ENCODE measurements at places on chromosomes 13 and 19. TPM values are rescaled to one million over a fixed set of nuclear protein-coding genes. Genes with fewer than 3 reads are reported as not detected.

DNA sequence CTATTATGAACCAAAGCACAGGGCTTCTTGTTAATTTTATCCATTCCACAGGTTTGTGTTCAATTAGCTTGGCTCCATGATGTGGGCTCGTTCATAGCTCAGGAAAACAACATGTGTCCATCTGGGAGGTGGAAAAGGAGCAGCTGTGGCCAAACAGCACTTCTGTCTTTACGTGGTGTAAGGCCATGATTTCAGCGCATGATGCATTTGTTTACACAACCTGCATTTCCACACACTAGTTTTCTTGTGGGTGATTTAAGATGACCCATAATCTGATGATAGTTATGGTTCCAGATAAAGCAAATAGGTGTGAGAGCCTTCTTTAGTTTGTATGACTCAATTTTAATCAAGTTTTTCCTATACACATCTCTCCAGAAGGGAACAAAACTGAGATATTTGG is 101.7 kb downstream of the TNFRSF19 start:
- no peak for DNase-seq

The KLK8 gene
- total RNA-seq = 0.53 TPM

The CABP5 gene
- total RNA-seq = not detected

The HSPB6 gene
- 251 TPM for total RNA-seq

- peak; percentile 82 for DNase-seq
Observed at GRCh38 chr19:1064661-1065605, 2.0 kb upstream of the ARHGAP45 start.

DNA sequence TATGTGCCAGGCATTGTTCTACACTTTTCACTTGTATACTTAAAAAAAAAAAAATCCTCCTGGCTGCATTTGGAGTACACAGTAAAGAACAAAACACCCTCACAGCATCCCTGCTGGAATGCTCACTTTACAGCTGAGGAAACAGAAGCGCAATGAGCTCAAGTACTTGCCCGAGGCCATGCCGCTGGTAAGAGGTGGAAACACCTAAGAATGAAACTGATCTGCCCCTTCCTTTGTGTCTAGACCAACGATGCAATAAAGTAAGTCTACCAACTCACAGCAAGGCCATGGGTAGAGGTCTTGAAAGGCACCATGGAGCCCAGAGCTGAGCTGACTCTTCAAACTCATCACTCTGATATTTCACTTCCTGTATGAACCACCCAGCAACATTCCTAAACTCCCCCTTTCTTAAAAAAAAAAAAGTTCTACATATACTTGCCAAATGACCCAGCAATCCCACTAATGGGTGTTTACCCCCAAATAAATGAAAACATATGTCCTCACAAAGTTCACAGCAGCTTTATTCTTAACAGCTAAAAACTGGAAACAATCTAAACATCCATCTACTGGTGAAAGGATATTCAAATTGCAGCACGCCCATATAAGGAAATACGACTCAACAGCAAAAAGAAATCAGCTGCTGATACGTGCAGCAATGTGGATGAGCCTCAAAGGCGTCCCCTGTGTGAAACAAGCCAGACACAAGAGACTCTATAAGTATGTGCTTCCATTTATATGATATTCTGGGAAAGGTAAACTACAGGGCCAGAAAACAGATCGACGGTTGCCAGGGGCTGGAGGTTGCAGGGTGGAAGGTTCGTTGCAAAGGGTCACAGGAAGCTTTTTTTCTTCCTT is 236.6 kb upstream of the MAB21L1 start:
- DNase-seq = no peak

DNA sequence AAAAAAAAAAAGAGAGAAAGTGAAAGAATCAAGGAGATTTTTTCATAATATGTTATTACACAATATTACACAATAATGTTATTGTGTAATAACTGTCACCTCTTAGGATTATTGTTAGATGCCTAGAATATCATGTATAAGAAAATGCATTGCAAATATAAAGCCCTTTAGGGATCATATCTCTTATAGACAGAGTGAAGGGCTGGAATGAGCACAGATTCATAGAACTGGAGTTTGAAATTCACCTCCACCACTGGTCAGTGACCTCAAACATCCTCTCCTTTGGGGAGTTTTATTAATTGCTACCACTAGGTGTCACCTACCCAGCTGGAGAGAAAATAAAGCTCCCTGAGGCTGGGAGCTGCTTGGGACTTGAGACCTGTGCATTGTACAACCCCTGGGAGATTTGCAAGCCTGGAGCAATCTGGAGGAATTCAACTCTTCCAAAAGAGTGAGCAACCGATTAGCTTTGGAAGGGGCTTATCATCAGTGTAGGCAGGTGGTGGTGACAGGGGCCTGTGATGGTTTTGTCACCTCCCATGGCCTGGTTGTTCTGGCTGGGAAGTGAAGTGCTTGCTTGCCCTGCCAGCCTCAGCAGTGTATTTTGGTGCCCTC is 30.3 kb upstream of the FRY start:
- DNase-seq = peak; percentile 26

DNA sequence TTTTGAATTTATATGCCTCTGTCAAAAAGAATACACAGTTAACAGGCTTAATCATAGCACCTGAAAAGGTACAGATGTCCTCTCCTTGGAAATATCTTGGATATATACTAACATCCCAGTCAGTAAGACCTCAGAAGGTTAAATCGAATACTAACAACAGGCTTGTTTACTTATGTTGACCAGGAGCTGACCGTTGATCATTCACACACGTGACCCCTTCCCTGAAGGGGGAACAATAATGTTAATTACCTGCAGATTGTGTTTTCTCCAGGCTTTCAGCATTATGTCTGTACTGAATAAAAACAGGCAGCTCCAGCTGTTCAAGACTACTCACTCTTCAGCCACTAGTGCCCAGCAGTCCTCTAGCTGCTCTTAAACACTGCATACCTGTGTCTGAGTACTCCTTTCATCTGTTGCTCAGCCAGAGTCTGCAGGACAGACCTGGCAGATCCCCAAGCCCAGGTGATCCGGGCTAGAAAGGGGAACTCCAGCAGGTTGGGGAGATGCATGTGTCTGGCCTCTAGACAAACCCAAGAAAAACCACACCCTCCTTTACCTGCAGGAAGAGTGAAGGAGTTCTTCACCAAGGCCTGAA is 163.9 kb downstream of the RNF17 start:
- no peak for DNase-seq

DNA sequence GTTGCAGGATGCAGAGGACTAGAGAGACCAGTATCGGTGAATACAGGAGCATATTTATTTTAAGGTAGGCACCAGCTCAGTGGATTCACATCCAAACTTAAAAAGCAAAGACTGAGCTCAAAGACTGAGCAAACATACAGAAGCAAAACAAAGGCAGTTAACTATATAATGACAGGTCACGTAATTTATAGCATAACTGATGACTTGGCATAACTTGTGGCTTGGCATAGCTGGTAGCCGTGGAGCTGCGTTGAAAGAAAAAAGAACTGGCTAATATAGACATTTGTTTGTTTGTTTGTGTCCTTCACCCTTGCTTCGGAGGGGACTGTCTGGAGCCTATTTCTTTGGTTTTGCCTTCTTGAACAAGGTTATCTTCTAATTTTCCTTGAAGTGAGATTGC is 33.7 kb downstream of the ZNF493 start:
- no peak for DNase-seq

- DNase-seq = no peak
Observed at GRCh38 chr19:3501780-3502179, 1.3 kb upstream of the DOHH start.

The FAM83E gene
- total RNA-seq = not detected

GRCh38 chr19:50380751-50381151 is 3.4 kb upstream of the POLD1 start:
- peak; percentile 25 for DNase-seq

- no peak for DNase-seq
Observed at GRCh38 chr13:38582133-38582532, 104.7 kb upstream of the FREM2 start.

The TMPRSS9 gene
- not detected for total RNA-seq

- DNase-seq = no peak
Observed at GRCh38 chr13:93625536-93625935, 398.9 kb downstream of the GPC6 start.

- DNase-seq = no peak
Observed at GRCh38 chr13:77290342-77290741, 36.6 kb downstream of the MYCBP2 start.

- DNase-seq = no peak
Observed at GRCh38 chr13:113654175-113654560, 3.8 kb downstream of the ATP4B start.

The ACP7 gene
- total RNA-seq = not detected

GRCh38 chr19:19361075-19361594 is 40.5 kb downstream of the MAU2 start:
- peak; percentile 80 for DNase-seq

DNA sequence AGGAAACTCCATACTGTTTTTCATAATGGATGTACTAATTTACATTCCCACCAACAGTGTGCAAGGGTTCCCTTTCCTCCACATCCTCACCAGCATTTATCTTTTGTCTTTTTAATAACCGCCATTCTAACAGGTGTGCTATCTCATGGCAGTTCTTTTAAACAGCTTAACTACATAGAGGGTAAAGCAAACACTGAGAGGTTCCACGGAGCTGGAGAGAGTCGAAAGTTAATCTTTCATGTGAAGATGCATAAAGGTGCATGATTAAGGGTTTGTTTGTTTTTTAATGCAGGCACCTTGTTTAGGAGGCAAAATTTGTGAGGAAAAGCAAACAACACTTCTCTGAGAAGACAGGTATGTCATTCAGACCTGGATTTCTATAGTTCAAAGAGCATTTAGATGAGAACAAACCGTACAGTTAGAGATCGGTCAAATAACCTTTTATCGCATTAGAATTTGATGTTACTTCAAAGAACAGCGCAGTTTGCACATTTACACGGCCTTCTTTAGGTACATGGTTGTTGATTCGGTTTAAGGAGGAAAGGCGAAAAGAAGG is 193.9 kb downstream of the RBM26 start:
- DNase-seq = no peak

The EPSTI1 gene
- total RNA-seq = 10.8 TPM

- no peak for DNase-seq
Observed at GRCh38 chr19:35609851-35610353, 2.6 kb upstream of the HAUS5 start.

DNA sequence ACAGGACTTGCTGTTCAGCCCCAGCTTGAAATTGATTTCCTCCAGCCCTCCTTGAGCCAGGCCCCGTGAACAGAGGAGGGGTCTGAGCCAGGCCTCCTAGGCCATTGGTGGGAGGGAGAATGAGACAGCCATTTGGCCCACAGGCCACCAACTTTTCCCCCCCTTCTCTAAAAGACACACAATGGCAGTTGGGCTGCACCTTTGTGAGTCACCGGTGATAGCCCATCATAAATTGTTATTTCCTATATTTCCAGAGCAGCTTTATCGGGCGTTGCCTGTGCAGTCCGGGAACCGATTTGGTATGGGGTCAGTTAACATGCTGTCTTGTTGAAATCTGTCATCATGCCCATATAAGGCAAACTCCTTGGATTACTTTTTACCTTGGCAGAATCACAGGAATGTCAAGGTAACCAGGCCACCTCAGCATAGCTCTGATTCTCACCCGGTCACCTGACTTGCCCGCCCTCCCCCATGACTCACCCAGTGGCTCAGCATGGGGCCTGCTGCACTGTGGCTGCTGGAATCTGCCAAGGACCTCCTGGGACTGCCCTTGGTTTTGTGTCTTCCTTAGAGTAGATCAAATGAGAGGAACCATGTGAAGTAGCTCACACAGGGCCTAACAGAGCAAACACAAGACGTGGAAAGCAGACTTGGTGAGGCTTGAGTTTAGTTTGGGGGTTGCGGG is 36.1 kb downstream of the ACTN4 start:
- peak; percentile 74 for DNase-seq

The STOML3 gene
- not detected for total RNA-seq

DNA sequence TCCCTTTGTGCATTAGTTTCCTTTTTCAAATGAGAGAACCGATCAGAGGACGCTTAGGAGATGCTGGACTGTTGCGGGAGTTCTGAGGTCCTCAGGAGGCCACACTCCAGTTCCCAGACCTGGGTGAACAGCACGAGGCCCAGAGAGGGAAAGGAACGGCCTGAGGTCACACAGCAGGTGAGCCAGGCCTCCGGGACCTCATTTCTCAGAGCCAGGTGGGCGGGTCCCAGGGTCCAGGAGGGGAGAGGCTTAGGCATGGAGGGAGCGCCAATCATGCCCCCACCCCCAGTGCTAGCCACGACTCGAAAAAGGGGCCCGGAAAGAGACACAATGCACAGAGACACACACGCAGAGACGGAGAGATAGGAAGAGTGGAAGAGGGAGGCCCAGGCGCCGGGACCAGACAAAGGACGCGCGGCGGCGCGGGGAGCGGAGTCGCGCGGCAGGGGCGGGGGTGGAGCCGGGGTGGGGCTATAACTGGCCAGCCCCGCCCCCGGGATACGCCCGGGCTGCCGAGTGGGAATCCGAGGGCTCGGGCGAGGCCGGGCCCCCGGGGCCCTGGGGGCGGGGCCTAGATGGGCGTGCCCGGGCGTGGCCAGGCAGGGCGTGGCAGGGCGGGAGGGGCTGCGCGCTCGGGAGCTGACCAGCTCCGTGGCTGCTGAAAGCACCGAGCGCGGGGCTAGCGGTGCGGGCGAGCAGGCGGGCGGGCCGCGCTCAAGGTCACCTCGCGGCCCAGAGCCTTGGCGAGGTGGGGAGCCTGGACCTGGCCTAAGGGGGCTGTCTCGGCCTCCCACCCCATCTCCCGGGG is 1.6 kb downstream of the ELAVL3 start:
- DNase-seq = peak; percentile 51

DNA sequence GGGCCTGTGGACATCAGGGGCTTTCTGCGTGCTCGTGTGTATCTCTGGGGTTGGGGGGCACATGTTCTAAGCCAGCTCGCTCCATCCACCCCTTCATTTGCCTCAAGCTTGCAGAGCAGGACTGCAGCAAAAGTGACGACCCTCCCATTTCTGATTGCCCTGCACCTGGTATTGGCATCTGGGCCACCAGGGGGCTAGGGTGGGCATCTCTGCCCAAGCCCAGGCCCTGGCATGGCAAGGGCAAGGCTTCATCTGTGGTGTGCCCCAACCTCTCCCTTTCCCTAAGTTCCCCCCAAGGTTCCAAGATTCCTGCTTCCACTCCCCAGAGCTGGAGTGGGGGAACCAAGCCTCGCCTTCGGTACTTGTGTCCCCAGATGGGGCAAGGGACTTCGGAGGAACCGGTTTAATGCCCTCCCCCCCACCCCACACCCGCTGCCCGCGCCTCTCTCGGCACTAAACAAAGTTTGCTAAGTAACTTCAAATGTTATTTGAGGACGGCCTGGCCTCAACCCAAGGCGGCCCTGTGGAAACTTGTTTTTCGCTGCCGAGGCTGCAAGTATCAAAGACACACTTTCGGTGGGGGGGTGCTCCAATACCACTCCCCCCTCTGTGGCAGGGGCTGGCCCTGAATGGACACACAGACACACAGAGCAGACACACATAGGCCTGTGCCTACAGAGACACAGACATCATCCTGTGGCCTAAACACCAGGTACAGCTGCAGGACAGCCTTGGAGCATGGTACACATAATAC is 12.2 kb downstream of the NFIX start:
- DNase-seq = peak; percentile 64

GRCh38 chr19:28402701-28403290 is 810.2 kb downstream of the UQCRFS1 start:
- no peak for DNase-seq

- DNase-seq = no peak
Observed at GRCh38 chr19:19098703-19099632, 35.2 kb downstream of the SLC25A42 start.

The LRP3 gene
- total RNA-seq = 16.2 TPM

The LHFPL6 gene
- 67.2 TPM for total RNA-seq

Data from left cardiac atrium (tissue), 4 donors.